ENCODE measurements at places on chromosomes 5 and 9. TPM values are rescaled to one million over a fixed set of nuclear protein-coding genes. Genes with fewer than 3 reads are reported as not detected.

The SLC4A9 gene
- polyA plus RNA-seq: 0.24 TPM

The HMCN2 gene
- polyA plus RNA-seq: 8.3 TPM

The SNCAIP gene
- polyA plus RNA-seq: 5.1 TPM

The SPATA31C1 gene
- 0.19 TPM for polyA plus RNA-seq

The GRM6 gene
- polyA plus RNA-seq: 0.02 TPM
